NCI-H1694 treated with DMSO at 0.1 percent for 48 hours (cell line): ENCODE measurements at places on chromosomes 2 and 18.

- no peak for DNase-seq
Measured at GRCh38 chr2:98091738-98092137, 4.8 kb downstream of the VWA3B start.

DNA sequence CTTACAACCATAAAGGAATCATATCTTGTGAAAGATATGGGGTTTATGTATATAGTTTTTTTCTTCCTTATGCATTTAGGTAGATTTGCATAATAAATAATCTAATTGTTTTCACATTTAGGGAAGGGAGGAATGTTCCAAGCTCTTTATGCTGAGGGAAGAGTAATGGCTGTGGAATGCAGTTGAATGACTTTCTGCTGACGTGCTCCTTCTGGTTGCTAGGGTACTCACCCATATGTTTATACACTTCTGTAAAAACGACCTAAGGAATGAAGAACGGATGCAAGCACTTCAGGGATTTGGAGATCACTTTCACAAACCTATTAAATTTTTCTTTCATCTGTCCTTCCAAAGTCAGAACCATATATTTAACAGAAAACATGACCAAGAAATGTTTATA, 29.2 kb upstream of the PPP4R1 start:
- DNase-seq = no peak

- no peak for DNase-seq
Measured at GRCh38 chr18:63363951-63364350, 3.1 kb downstream of the KDSR start.

- no peak for DNase-seq
Measured at GRCh38 chr2:199201539-199201938, 256.2 kb downstream of the SATB2 start.

DNA sequence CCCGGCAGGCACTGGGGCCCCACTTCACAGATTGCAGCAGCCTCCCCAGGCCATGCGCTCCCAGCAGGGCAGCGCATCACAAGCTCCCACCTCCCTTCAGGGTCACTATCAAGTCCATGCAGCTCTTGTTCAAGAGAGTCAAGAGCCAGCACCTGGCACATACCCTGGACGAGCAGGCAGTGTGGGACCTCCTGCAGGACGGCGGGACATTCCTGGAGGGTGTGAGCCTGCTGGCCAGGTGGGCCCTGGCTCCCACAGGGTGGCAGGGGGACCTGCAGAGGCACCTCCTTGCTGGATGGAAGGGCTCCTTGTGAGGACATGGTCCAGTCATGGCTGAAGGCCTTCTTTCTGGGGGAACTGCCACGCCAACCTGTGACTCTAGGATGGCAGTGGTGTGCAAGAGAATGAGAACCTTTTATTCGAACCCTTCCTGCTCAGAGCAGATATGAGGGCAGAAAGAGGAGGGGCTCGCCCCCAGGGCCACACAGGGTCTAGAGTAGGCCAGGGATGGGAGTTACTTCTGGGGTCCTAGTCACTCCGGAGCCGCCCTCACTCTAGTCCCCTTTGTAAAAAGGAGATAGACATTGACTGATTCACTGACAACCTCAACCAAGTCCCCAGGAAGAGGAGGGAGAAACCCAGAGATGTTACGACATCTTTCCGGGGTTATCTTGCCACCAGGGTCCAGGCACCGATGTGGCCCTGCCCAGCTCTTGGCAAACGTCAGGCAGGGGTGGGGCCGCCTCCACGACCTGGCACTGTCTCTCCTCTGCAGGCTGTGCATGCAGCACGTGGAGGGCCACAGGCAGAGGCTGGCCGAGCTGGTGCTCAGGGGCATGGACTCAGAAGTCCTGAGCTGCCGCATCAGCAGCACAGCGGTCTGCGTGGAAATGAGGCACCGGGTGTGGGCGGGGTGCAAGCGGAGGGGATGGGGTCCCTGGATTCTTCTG, 31.3 kb downstream of the HJURP start:
- no peak for DNase-seq

GRCh38 chr2:39581866-39582265, 83.9 kb upstream of the TMEM178A start:
- DNase-seq = no peak

DNA sequence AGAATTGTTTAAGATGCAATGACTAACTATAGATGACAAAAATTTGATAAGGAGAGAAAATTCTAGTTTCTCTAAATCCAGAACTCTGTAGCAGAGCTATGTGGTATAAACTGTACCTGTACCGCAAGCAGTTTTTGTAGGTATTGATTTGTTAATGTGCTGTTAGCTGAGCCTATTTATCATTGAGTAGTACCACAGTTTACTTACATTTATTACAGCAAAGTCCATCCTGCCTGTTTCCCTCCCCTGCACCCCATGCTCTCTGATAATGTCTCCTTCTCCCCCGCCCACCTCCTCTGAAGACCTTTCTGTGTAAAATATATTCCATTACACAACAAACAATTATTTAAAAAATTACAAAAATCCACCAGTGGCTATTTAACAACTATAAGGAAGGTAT, 170.6 kb downstream of the RNF152 start:
- DNase-seq = no peak

GRCh38 chr18:36124841-36125240, 4.3 kb downstream of the SLC39A6 start:
- no peak for DNase-seq

DNA sequence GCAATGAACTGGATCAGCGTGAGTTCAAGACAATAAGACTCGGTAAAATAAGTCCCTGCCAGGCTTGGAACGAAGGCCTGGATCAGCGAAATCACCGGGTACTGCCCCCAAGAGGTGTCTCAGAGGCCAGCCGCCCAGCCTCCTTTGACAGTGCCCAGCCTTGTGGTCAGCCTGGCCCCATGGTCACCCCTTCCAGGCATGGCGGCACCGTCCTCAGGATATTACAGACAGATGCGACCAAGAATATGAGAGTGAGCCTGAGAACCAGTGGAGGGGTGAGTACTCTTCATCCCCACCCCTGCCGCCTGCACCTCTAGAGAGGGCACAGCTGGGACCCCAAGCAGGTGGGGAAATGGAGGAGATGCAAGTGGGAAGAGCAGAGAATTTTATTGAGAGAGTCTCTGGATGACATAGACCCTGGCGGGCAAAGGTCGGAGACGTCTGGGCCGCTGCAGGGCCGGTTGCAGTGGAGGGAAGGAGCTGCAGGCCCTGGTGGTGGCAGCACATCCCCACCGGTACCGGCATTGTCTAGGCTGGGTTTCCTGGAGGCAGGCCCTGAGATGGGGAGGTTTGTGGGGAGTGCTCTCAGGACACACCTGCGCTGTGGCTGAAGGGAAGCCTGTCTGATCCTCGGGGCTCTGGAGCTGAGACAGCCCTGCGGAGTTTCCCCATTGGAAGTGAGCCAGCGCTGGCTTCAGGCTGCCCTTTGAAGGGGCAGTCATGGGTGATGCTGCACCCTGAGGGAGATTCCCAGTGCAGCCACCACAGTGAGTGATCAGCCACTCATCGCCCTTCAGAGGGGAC, 190.0 kb downstream of the SEPTIN10 start:
- no peak for DNase-seq

DNA sequence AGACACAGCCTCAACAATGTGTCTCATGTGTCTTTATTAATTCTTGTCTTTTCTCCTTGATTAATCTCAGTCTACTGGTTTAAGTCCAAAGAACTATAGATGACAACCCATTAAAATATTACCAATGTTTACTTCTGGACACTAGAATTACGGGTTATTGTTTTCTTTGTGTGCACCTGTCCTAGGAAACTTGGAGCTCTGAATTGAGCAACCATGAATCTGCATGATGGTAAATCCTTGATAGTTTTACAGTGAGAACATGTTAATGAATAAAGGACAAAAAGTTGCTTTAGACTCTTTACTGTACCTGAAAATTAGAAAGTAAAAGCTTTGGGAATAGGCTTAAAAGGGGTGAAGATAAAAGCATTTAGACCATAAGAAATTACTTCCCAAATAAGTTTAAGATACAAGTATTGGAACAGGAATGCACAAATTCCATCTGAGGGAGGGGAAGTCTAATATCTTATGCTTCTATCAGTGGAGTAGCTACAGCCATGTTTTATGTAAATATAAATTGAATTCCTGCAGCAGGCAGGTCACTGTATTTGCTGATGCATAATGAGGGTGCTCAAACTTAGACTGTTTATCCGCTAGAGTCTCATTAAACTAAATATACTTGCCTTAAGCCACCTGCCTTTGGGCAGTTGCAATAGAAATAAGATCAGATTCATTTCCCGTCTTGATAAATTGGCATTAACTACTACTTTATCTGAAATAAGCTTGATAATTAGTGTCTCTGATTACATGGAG, 603.7 kb upstream of the GCFC2 start:
- no peak for DNase-seq

DNA sequence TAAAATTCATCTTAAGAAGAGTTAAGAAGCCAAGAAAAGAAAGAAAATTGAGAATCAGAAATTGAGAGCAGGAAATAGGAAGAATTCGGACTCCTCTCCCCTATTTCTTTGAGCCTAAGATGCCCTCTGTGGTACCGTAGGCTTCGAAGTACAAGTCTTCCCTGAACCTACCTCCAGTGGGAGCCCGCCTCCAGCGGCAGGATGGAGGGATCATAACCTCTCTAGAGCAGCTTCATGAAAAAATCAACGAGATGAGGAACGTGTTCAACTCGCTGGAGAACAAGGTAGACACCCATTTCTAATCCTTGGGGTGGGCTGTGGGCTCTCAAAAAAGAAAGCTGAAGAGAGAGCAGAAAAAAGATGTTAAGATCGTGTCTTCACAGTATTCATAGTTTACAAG, 36.3 kb downstream of the ARHGEF33 start:
- no peak for DNase-seq

DNA sequence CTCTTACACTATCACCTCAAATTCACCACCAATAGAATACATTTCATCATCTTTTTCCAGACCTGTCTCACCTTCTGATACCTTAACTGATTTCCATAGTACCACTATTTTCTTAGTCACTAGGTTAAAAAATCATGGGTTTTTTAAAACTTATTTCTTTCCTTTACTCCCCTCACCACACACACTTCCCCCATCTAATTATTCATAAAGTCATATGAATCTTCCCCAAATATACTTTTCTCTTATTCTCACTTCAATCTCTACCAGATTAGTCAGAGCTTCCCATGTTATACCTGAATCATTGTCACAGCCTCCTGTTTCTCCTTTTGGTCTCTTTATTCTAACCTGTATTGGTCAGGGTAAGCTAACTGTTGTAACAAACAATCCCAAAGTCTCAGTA, 696.3 kb downstream of the BCL11A start:
- DNase-seq = no peak

GRCh38 chr2:128736689-128737545, 418.2 kb upstream of the HS6ST1 start:
- peak; percentile 40 for DNase-seq

GRCh38 chr18:22503803-22504202, 86.1 kb upstream of the CTAGE1 start:
- DNase-seq = no peak

DNA sequence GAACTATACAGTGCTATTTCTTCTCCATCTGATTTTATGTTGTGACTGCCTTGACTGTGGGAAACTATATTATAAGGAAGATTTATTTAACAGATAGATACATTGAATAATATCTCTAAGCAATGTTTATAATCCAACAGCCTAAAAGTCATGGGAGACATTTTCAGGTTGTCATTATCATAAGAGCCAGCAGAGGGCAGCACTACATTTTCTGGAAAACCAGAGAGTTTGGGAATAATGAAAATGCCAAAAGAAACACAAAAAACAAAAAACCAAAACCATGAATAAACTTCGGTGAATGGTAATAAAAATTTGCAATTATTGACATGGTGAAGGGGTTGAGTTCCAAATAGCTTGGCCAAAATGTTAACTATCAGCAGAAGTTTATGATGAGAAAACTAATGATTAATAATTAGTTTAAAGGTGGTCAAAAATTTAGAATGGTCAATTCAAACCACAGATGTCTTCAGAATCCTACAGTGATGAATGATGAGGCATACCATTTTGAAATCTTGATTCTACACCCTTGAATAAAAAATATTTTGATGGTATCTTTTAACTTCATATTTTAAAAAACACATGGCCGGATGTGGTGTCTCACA, 4.7 kb downstream of the EEF1B2 start:
- DNase-seq = peak; percentile 23

- DNase-seq = no peak
Measured at GRCh38 chr2:120323807-120324399, 22.0 kb upstream of the INHBB start.

- DNase-seq = no peak
Measured at GRCh38 chr2:16971722-16972234, 306.1 kb upstream of the CYRIA start.

DNA sequence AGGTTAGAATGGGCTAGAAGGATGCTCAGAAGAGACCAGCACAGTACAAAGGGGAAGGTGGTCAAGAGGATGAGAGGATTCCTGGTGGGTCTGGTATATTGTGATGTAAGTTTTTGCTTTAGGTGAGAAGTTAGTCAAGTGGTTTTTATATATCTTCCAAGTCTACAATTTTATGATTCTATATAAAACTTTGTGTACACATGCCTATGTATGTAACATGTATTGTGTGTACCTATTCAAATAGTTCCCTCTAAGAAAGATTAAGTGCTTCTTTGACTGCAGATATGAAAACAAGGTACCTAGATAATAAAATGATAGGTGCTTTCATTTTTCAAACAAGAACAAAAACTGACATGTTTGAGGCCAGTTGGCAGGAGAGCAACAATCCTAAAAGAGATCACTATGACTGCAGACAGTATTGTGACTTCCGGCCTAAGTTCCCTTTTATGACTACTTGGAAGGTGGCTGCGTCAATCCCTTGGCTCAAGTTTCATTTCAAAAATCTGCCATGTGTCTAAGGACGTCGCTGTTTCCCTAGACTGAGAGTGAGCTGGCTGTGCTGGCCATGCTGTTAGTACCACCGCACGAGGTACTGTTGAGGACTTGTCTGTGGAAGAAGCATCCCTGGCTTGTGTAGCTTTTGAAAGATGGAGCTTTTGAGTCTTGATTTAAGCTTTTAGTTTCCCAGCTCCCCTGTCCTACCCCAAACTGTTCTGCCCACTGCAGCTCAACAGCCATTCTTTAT, 123.1 kb downstream of the PRPF40A start:
- no peak for DNase-seq

GRCh38 chr2:19677215-19677777, 224.5 kb downstream of the TTC32 start:
- DNase-seq = no peak

DNA sequence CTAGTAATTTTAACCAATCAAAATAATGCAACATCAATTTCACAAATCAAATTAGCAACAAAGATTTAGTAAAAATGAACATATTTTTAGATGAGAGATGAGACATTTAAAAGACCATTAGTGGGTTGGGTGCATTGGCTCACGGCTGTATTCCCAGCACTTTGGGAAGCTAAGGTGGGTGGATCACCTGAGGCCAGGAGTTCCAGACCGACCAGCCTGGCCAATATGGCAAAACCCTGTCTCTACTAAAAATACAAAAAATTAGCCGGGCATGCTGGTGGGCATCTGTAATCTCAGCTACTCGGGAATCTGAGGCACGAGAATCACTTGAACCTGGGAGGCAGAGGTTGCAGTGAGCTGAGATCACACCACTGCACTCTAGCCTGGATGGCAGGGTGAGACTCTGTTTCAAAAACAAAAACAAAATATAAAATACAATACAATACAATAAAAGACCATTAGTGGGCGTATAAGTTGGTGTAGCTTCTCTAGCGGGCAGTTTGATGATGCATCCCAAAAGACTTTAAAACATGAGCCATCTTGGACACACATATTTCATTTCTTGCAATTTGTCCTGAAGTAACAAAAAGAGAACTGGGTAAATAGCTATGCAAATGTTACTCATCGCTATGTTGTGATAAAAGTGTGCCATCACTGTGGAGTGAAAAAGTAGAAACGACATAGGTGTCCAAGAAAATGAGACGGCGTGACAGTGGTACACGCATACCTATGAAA, 101.8 kb downstream of the COL6A3 start:
- DNase-seq = no peak
